ENCODE measurements at places on chromosomes 12 and 14.

GRCh38 chr12:14548609-14549008 is 19.1 kb downstream of the PLBD1 start:
- no peak for DNase-seq

GRCh38 chr12:24069532-24070395 is 120.3 kb upstream of the SOX5 start:
- DNase-seq = no peak

DNA sequence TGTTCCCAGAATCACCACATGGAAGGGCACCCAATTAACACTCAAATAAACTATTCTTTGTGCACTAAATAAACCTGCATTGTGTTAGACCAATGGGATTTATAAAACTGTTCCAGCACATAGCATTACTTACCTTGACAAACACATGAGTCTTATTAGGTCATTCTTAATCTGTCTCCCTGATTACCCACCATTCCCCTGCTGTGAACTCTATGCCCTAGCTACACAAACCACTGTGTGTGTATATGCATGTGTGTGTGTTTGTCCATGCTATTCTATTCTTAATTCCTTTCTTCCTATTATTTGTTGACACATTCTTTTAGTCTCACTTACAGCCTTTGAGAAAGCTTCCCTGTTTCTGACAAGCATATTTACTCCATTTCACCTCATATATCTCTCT is 303.6 kb upstream of the GARIN6 start:
- no peak for DNase-seq

GRCh38 chr12:7137908-7138307 is 7.7 kb downstream of the CLSTN3 start:
- no peak for DNase-seq

DNA sequence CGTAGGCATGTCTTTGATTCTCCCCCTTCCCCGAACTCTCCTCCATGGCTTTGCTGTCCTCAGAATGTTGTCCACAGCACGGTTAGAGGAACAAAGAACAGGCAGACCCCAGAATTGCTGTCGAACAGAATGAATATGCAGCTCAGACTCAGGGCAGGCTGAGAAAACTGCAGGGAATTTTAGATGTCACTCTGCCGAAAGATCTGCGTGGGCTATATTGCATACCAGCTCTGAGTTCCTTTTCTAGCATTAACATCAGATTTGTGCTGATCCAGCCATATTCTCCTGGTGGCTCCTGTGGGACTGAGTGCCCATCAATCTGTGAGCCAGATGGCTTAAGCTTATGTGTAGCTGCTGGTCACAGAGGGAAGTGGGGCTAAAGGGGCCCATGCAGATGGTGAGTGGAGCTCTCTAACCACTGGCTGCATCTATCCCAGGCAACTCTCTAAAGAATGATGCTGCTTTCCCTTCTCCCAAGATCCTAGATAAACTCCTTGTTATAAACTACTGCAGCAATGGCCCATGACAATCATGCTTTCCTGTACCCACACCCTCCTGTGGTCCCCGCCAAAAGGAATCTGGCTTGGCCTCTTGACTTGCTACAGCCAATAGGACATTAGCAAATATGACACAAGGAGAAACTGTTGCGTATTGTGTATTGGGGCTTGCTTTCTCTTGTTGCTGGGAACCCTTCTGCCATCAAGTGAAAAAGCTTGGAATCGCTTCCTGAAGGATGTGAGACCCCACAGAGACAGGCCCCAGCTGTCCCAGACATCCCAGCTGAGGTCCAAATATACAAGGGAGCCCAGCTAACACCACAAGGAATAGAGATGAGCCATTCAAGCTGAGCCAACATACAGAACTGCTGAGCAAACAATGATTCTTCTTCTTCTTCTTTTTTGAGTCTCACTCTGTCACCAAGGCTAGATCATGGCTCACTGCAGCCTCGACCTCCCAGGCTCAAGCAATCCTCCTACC is 101.3 kb downstream of the FOXN3 start:
- no peak for DNase-seq

DNA sequence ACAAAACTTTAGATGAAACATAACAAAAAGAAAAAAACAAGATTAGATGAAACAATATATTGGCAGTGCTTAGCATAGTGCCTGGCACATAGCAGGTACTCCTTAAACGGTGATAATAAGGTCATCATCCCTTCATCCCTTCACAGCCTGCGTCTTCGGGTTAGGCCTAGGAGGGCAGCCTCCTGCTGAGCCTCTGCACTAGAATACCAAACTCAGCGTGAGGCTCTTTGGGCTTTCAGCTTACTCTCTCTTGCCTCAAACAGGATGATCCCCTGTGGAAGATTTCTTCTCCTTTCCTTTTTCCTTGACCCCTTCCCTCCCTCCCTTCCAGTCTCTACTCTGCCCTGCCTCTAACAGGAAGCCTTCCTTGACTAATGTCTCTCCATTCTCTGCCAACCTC is 14.4 kb upstream of the FIGNL2 start:
- no peak for DNase-seq

- no peak for DNase-seq
These were observed 88.6 kb downstream of the AEBP2 start for GRCh38 chr12:19527866-19528265.

- no peak for DNase-seq
These were observed 6.5 kb downstream of the MEG3 start for GRCh38 chr14:100832311-100832960.

GRCh38 chr12:14384783-14385638 is 19.5 kb downstream of the ATF7IP start:
- peak; percentile 77 for DNase-seq

- DNase-seq = no peak
These were observed 11.6 kb downstream of the ITGA7 start for GRCh38 chr12:55696141-55696540.

DNA sequence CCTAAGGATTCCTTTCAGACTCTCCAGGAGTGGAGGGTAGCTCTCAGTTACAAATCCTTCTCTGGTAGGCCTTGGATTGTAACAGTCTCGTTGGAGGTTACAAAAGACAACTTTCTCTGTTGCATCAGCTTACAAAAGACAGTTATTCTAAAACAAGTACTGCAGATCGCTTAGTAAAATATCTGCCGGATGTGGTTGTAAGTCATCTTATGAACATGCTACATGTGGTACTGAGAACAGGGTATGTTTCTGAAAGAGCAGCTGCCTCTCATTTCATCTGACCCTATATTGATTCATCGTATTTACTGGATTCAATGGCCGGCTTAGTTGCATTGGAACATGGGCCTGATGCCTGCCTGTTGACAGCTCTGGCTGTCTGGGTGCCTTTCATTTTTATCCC is 157.4 kb downstream of the PTCSC3 start:
- DNase-seq = no peak

DNA sequence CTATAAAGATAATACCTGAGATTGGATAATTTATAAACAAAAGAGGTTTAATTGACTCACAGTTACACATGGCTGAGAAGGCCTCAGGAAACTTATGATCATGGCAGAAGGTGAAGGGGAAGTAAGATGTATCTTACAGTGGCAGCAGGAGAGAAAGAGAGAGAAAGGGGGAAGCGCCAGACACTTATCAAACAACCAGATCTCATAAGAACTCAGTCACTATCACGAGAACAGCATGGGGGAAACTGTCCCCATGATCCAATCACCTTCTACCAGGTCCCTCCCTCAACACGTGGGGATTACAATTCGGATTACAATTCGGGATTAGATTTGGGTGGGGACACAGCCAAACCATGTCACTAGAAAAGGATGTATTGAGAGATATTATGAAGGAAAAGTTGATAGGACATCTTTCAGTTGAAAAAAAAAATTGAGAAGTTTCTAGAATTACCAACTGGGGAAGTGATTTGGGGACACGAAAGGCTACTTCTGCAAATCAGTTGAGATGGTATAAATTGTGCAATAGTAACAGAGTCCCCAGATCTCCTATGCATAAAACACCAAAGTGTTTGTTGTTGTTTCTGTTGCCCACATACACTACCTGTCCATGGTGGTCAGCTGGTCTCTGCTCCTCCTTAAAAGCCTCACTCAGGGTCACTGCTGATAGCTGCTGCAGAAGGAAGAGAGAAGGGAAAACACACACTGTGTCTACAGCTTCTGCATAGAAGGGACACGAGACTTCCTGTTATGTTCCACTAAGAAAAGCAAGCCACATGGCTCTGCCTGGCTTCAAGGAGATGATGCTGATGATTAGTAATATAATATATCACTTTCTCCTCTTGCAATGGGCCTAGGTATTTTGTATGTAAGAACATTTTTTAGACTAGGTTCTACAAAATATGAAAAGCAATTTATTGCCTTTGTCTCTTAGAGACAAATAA is 465.5 kb downstream of the PDZRN4 start:
- no peak for DNase-seq

- no peak for DNase-seq
These were observed 3.9 kb upstream of the FGF23 start for GRCh38 chr12:4383304-4383865.

DNA sequence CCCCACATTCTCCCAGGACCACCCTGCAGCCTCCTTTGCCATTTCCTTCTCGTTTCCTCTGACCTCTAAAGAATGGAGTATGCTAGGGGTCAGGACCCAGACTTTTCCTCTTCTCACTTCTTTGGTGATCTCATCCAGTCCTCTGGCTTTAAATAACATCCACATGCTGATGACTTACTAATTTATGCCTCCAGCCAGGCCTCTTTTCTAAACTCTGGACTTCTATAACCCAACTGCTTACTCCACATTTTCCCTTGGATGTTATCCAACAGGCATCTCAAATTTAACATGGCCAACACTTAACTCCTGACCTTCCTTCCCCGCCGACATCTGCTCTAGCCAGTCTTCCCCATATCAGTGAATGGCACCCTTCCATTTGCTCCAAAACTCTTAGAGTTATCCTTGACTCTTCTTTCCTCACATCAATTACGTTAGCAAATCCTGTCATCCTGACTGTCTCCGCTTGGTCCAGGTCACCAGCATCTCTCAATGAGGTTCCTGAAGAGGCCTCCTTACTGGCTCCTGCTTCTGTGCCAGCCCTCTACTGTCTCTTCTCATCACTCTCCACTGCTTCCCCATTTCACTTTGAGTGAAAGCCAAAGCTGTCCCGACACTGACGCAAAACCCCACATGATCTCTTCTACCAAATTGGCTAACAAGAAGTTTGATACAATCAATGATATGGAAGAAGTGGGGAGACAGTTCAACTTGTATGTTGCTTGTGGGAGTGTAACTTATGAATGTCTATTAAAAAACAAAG is 42.7 kb downstream of the TMBIM6 start:
- no peak for DNase-seq

- no peak for DNase-seq
These were observed 14.0 kb downstream of the MANSC1 start for GRCh38 chr12:12336049-12336411.

- no peak for DNase-seq
These were observed 886 bp upstream of the PRICKLE1 start for GRCh38 chr12:42590330-42590934.

- no peak for DNase-seq
These were observed 9.9 kb downstream of the SLIRP start for GRCh38 chr14:77717608-77718305.

DNA sequence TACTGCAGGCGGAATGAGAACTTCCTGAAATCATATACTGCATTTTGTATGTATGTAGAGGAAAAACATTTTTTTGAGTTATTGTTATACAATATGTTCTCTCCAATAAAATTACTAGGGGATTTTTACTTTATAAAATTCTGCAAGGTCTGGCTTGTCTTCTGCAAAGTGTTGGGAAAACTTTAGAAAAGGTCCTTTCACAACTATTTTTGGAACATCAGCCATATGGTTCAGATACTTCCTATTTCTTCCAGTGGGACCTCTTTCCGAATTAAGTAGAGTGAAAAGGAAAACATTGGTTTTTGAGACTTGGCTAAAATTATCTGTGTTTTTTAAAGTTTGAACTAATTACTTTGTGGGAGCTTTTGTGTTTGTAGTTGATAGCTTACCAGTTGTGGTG is 52.7 kb downstream of the DAAM1 start:
- no peak for DNase-seq
